Stimulated activated CD8-positive, alpha-beta memory T cell treated with anti-CD3 and anti-CD28 coated beads, Interleukin-4, amount 100 ng/mL, for 24 hours (primary cell): ENCODE measurements at places on chromosomes 5 and 9.
A peak's percentile ranks its signal among the peaks of the same experiment; 100 is the strongest.

GRCh38 chr5:2913281-2913680 lies 161.8 kb upstream of the IRX2 start:
- no peak for DNase-seq

DNA sequence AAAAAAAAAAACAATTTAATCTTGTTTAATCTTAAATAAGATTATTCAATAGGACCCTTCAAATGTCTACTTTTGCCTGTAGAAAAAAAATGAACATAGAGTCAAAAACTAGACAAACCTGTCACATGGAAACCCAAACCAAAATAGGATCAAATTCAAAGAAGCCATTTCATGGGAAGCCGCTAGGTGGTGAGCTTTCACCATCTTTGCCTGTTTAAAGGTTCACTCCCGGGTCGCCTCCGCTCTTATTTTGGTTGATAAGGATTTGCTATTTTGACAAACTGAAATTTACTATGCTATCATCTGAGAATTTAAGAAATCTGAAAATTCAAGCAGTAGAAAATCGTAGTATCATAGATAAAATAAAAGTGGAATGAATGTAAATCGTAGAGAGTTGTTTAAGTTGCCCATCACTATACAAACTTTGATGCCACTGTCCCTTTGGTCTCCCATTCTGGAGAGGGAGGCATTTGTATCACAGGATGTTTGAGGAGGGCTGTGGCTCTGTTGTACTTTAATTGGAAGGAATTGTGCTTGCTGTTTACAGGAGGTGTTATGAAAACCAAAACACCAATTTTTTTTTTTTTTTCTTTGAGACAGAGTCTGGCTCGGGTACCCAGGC lies 43.5 kb upstream of the DNAH5 start:
- DNase-seq, result peak; percentile 5

DNA sequence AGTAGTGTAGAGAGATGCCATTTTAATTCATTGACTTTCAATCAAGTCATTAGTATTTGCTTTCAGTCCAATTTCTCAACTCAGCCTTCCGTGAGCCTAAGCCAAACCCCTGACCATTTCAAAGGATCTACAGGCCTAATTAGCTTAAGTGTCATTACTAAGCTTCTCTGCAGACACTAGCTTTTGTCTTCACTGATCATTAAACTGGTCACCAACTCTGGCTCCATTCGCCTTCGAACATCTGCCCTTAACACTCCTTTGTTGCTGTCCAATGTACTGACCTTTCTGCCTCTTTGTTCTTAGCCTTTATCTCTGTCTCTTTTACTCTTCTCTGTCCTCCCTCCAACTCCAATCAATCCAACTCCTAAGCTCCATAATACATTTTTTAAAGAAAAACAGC lies 299.3 kb downstream of the DIRAS2 start:
- DNase-seq, result no peak

- no peak for DNase-seq
These were observed 317.0 kb upstream of the MPDZ start for GRCh38 chr9:13596383-13596970.

DNA sequence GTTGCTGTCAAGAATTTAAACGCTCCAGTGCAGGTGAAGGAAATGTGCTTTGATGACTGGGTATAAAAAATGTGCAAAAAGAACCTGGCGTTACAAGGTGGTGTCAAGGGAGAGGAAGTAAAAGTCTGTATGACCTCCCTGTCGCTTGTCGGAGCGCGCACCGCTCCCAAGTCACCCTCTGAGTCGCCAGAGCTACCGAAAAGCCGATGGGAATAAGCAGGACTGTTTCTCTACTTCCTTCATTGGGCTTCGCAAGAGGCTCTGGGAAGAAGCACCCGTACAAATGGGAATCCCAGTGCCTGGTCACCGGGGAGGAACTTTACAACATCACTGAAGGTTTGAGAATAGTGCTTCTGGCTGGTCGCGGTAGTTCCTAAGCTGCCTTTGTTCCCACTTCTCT lies 1.3 kb upstream of the DMRT2 start:
- no peak for DNase-seq

DNA sequence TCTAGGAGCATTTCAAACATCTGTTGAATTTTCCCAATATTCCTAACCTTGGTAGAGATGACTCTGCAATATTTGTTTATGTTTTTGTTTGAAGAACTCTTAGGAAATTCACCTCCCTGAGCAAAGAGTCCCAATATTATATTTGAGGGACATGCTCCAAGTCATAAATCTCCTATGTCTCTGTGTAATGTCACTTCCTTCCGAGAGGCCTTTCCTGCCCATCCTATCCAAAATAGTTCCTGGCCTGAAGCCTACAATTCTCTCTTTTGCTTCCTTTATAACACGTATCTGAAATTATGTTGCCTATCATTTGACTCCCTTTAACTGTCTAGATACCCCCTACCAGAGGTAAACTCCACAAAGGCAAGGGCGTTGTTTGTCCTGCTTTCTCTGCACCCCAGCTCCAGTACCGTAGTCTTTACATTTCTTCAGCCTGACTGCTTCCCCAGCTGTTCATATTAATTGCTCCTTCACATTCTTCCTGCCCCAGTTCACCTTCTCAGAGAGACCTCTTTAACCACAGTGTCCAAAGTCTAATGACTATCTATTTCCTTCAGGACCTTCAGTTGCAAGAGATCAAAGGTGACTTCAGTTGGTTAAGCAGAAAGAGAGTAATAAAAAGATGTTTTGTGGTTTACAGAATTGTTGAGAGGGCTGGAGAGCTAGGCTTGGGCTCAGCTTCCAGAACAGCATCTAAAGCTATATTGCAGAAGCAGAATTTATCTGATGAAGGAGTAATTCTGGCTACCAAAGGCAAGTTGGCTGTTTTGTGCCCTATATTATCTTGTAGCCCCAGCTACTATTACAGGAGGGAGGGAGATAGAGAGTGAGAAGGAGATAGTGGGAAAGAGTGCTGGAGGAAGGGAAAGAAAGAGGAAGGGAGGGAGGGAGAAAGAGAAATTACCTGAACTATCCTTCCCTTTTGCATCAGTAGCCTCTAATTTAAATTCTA lies 109.3 kb upstream of the TMEM161B start:
- no peak for DNase-seq

DNA sequence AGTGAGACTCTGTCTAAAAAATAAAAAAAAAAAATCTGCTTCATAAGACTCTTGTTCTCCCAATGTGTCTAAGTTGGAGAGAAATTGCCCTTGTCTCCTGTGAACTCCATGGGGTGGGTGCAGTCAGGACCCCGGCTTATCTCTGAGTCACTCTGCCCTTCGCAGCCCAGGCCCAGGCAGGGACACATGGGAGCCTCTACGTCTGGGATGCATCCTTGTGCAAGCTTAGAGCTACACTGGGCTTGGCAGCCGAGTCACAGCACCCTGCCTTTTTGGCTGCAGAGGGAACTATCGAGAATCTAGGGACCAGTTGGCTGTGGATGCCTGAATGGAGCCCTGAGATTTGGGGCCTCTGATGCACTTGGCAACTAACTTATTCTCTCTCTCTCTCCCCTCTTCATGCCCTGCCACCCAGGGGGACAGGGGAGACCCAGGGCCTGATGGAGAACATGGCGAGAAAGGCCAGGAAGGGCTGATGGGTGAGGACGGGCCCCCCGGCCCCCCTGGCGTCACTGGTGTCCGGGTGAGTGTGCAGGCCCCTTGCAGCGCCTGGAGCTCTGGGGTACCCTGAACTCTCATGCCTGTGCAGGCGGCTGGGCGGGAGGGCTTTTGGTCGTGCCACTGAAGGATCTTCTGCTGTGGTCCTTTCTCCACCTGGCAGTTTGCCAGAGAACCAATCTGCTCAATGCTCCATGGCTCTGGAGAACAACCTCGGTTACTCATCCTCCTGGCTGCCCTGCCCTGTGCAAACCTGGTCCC lies 47.5 kb upstream of the ORM1 start:
- no peak for DNase-seq

DNA sequence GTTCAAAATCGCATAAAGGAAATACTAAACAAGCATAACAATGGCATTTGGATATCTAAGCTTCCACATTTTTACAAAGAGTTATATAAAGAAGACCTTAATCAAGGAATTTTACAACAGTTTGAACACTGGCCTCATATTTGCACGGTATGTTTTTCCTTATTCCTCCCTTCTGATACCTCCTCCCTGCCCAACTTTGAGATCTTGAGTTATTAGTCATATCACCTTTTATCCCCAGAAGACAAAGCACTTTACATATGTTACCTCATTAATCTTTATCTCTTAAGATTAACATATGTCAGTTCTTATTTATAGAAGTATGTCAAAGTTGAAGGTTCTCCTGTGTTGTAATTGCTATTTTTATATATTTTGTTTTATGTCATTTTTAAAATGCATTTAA lies 29.8 kb downstream of the TDRD7 start:
- no peak for DNase-seq

GRCh38 chr9:136837146-136837855 lies 5.0 kb upstream of the AJM1 start:
- DNase-seq, result no peak

- DNase-seq, result no peak
These were observed 12.5 kb downstream of the ARAP3 start for GRCh38 chr5:141669520-141669919.

- no peak for DNase-seq
These were observed 173.7 kb downstream of the DAB2IP start for GRCh38 chr9:121825031-121825691.

- DNase-seq, result no peak
These were observed 39.0 kb downstream of the KCNIP1 start for GRCh38 chr5:170542691-170543293.

GRCh38 chr5:95600557-95600956 lies 19.3 kb upstream of the GPR150 start:
- no peak for DNase-seq

- no peak for DNase-seq
These were observed 8.1 kb upstream of the SLC34A1 start for GRCh38 chr5:177376107-177376506.

GRCh38 chr5:157175071-157175612 lies 5.5 kb upstream of the ITK start:
- DNase-seq, result no peak

- no peak for DNase-seq
These were observed 132.8 kb downstream of the CPLANE1 start for GRCh38 chr5:37116359-37116758.

DNA sequence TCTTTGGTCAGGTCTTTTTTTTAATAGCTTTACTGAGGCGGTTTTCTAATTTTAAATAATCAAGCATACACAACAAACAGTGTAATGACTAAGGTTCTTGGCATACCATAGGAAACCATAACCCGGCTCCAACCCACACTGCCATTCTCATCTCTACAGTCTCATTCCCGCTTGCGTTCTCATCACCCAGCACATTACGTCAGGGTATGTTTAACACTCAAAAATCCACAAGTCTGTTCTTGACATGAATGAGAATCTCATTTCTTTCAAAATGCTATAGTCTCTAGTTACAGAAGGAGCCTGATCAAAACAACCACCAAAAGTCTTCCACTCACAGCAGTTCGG lies 505 bp downstream of the C5orf34 start:
- no peak for DNase-seq

- DNase-seq, result no peak
These were observed 11.3 kb downstream of the TNC start for GRCh38 chr9:115106642-115107041.

DNA sequence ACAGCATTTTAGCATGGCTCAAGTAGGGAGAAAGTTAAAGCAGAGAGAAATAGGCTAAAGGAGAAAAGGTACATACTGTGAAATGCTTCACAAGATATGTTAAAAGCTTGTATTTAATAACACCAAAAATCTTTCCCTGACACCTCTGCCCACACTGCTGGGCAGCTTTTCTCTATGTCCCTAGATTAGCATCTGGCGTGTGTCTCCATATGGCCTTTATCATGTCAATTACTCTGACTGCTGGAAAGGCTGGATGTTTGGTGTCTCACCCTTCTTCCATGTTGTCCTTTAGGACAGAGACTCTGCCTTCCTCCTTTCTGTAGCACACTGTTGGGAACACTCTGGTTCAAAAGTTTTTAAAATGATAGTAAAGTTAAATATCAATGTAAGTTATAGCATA lies 122.5 kb downstream of the OXCT1 start:
- DNase-seq, result no peak

DNA sequence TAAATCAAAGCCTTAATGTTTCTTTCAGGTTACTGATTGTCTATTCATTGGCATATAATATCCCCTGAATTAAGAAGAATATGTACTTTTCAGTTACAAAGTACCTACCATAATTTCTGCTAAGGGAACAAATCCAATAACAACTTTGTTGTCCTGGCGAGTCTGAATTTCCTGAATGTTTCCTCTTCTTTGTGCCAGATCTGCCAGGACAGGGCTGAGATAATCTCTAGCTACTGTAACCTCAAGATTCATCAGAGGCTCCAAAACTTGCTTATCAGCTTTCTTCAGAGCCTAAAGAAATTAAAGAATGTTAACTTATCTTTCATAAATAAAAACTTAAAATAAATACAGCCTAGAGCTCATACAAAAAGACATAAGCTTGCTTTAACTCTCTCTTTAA lies 37.2 kb downstream of the HEXB start:
- DNase-seq, result no peak
